NCI-H187 (cell line): ENCODE measurements at places on chromosomes 13 and 19.

GRCh38 chr13:36382030-36382429 is 35.8 kb upstream of the SPART start:
- no peak for DNase-seq

GRCh38 chr13:93977986-93978385 is 501.5 kb downstream of the DCT start:
- DNase-seq: no peak

GRCh38 chr13:43134868-43135267 is 111.5 kb downstream of the DNAJC15 start:
- DNase-seq: no peak

DNA sequence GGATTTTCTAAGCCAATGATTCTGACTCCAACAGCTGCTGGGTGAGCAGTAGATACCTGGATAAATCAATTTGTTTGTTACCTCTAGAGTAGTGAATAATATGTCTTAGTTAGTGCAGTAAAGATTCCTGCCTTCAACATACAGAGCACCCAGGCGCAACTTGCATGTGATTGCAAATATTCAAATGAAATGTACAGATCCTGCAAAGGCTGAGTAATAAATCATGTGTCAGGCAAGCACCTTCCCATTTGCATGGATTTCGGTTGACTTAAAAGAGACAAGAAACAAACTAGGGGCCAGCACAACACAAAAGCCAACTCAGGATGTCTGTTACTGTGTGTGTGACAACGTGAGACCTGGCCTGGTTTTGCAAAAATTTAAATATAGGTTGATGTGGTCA is 79.7 kb downstream of the TNFSF11 start:
- DNase-seq: no peak

DNA sequence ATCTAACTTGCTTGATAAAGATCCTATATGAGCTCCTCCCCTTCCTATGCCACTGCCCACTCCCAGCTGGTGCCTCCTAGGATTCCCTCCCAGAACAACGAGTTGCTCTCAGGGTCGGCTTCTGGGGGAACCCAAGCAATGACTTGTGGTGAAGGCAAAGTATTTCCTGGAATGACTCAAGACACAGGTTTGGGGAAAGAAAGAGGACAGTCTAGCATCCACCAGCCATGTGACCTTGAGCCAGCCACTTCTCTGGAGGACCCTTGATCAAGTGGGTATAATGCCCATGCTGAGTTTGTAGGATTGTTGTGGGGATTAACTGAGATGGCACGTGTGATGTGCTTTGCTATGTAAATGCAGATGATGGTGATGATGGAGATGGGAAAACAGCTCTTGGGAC is 33.0 kb downstream of the MBD3L2B start:
- DNase-seq: no peak

- DNase-seq: no peak
Observed at GRCh38 chr13:51935326-51936171, 73.8 kb downstream of the CCDC70 start.

DNA sequence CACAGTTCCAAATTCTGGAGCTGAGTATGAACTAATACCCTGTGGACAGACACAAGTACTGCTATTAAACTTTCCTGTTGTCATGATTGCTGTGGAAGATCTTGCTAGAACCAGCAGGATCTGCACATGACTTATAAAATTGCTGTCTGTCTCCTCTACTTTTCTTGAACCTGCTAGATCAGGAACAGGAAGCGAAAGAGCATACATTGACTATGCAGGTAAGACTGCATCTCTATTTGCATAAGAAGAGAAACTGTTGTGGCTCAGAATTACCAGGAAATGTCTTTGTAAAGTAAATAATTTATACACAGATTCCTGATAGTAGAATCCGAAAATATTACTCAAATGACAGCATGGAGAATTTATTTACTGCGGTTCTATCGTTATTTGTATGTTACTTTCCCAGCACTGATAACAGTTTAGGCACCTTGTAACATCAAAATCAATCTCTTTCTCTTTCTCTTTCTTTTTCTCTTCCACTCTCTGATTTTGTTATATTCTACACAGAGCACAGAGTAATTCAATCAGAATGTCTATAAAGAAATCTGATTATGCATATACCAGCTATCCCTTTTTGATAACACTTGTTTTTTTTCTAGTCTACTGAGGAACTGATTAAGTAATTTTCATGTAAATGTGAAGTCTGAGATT is 226.5 kb downstream of the MYO16 start:
- DNase-seq: no peak

DNA sequence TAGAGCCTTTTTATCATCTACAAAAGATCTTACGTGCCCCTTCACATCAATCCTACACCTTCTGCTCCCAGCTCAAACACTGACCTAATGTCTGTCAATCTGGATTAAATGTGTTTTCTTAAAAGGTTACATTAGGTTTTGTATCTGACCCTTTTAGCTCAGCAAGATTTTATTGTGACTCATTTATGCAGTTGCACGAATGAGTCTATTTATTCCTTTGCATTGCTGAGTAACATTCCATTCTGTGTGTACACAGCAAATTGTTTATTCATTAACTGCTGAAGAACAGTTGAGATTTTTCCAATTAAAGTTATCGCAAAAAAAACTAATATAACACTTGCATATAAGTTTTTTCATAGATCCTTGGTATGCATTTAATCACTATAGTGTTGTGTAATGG is 253.9 kb upstream of the GPC6 start:
- no peak for DNase-seq

DNA sequence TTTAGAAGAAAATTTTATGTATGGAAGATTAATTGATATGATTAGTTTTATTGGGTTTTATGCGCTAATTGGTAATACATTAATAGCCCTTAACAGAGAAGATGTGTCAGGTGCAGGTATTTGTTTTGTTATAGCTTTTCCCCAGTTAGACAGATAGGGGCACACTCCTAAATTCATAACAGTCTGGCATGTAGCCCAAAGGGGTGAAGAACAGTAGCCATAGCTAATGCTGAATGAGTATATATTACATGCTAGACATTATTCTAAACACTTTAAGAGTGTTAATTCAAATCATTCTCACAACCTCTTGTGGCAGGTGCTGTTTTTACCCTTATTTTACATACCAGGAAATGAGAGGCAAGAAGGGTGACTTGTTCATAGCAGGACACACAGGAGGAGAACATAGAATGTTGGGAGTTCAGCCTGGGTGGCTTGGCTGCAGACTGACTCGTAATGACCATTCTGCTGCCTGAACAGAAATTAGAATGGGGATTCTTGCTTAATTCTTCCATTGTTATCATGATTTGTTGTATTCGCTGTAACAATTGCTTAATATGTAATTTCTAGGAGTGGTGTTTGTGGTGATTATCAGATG is 20.1 kb downstream of the PCCA start:
- DNase-seq: no peak

DNA sequence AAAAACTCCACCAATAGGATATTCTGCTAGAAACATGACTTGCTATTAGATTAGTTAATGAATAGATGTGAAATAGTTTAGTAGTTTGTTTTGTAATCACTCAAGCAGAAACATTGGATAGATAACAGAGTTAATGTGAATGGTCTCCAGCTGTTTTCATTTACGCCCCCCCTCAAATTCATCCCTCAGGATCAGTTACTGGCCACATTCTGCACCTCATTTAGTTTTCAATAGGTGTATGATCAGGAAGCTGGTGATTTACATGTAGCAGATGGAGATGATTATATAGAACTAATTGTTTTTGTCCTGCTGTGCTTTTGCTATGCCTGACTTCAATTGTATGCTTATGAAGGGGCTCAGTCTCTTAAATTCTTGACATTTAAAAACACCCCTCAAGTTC is 759.0 kb downstream of the SLITRK6 start:
- no peak for DNase-seq

DNA sequence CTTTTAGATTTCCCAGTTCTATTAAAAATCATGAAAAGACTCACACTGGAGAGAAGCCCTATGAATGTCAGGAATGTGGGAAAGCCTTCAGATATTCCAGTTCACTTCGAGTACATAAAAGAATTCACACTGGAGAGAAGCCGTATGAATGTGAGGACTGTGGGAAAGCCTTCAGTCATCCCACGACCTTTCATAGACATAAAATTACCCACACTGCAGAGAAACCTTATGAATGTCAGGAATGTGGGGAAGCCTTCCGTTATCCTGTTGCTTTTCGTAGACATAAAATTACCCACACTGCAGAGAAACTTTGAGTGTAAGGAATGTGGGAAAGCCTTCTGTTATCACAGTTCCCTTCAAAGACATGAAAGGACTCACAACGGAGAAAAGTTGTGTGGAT is 55.2 kb downstream of the ZNF627 start:
- no peak for DNase-seq

DNA sequence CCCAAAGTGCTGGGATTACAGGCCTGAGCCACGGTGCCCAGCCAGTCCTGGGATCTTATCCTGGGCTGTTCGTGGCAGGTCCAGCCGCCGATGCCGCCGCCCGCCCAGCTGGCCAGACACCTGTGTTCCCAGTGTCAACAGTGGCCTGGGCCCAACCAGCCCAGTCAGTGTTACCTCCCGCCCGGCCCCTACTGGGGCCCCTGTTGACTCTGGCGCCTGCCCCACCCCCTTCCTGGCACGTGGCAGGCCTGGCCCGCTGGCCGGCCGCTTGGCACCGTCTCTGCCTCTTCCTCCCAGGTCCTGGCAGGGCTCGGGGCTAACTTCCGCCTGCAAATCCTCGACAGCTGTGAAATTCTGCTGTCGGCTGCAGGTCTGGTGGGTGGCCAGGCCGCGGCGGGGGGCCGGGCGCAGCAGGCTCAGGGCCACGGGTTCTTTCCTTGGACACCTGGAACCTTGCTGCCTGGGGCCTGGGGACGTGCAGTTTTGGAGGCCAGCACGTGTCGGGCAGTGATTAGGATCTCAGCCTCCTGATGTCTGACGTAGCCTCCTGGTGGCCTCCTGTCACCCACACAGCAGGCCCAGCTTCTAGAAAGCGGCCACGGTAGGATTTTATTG is 9.1 kb downstream of the ARID3A start:
- DNase-seq: no peak

DNA sequence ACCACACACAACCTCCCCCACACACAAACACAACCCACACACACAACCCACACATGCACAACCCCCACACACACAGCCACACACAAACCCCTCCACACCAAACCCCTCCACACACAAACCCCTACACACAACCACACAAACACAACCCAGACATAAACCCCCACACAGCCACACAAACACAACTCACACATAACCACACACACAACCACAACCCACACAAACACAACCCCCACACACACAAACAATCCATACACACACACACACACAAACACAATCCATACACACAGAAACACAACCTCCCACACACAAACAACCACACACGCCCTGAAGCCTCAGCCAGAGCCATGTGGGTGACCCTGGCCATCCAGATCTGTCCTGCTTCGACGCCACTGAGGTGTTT is 30.0 kb upstream of the ISYNA1 start:
- no peak for DNase-seq

GRCh38 chr13:47964863-47965262 is 36.2 kb downstream of the SUCLA2 start:
- no peak for DNase-seq

- DNase-seq: no peak
Observed at GRCh38 chr13:40376867-40377535, 289.4 kb downstream of the FOXO1 start.

DNA sequence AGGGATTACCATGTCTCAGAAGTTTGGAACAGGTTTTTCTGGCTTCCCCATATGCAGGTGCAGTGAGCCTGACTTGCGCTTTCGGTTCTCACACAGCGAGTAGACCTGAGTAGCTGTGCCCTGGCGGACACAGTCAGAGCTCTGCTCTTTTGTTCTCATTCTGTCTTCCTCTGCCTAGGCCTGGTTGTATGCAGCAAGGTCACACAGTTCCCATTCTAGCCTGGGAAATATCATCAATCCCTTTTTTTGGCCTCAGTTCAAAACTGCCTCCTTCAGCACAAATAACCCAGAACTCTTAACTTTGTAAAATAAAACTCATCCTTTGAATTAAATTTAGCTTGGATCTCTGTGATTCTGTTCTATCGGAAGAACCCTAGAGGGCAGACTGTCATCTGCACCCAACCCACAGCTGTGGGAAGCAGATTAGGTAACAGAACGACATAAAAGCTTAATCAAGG is 10.2 kb downstream of the OXGR1 start:
- DNase-seq: no peak

DNA sequence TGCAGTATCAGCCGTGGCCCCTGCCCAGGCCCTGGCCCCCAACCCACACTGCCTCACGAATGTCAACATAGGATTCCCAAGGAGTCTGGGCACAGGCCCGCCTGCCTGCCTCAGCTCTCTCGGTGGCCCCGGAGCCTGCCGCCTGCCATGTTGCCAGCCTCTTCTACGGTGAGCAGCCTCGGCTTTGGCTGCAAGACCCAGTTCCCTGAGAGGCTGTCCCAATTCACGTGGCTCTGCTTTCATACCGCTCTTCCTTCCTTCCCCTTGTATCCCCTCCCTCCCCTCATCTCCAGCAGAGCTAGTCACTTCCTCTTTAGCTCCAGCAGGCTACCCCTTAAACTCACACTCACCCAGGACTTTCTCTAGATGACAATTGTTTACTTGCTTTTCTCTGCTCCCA is 42.7 kb downstream of the SERP2 start:
- no peak for DNase-seq

DNA sequence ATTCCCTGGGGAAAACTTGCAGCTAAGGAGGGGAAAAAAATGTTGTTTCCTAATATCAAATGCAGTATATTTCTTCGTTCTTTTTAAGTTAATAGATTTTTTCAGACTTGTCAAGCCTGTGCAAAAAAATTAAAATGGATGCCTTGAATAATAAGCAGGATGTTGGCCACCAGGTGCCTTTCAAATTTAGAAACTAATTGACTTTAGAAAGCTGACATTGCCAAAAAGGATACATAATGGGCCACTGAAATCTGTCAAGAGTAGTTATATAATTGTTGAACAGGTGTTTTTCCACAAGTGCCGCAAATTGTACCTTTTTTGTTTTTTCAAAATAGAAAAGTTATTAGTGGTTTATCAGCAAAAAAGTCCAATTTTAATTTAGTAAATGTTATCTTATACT is 33.6 kb downstream of the TNFSF11 start:
- DNase-seq: no peak

DNA sequence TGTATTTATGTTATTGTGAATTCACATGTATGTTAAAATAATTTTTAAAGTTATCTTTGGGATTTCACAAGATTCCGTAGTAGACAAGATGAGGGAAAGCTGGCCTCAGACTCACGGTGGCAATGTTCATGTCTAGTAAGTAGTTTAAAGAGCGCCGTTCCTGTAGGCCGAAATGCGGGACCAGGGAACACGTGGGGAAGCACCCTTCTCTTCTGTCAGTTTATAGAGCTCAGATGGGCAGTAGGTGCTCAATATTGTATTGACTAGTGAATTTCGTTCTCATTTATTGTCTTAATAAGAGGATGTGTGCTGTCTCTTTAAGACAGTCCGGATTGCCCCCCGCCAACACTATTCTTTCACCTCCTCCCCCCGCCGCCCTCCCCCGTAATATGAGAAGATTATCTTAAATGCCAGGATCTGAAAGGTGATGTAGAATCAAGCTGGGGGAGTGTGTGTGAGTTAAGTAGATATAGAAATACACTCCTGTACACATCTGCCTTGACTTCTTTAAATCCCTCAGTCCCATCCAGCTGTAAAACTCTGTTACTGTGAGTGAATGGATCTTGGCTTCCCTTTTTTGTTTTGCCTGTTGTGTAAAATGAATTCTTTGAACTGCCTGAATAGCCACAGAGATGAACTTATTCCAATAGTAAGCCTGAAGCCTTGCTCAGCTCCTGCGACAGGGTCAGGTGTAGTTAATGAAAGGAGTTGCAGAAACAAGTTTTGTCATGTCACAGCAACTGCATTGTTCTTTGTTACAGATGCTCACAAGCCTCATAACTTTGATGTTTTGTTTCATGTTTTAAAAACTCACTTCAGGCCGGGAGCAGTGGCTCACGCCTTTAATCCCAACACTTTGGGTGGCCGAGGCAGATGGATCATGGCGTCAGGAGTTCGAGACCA is 1.3 kb downstream of the LAMP1 start:
- DNase-seq: no peak
